ENCODE measurements at places on chromosomes 6 and 20. TPM values are rescaled to one million over a fixed set of nuclear protein-coding genes. Genes with fewer than 3 reads are reported as not detected.

UNC5CL gene
- total RNA-seq: 0.20 TPM

GRCh38 chr6:161630674-161631073 is 356.8 kb upstream of the AGPAT4 start:
- DNase-seq: peak; percentile 59

ADAM33 gene
- 0.15 TPM for total RNA-seq

- DNase-seq: no peak
Observed at GRCh38 chr6:5204376-5204775, 56.4 kb downstream of the LYRM4 start.

Data from M059J (cell line).